CD4-positive, alpha-beta memory T cell (primary cell): ENCODE measurements at places on chromosomes 11 and 22.

- no peak for DNase-seq
Measured at GRCh38 chr22:21943571-21944448, 8.8 kb downstream of the PPM1F start.

GRCh38 chr11:11532574-11532973 lies 89.2 kb downstream of the GALNT18 start:
- DNase-seq = no peak

DNA sequence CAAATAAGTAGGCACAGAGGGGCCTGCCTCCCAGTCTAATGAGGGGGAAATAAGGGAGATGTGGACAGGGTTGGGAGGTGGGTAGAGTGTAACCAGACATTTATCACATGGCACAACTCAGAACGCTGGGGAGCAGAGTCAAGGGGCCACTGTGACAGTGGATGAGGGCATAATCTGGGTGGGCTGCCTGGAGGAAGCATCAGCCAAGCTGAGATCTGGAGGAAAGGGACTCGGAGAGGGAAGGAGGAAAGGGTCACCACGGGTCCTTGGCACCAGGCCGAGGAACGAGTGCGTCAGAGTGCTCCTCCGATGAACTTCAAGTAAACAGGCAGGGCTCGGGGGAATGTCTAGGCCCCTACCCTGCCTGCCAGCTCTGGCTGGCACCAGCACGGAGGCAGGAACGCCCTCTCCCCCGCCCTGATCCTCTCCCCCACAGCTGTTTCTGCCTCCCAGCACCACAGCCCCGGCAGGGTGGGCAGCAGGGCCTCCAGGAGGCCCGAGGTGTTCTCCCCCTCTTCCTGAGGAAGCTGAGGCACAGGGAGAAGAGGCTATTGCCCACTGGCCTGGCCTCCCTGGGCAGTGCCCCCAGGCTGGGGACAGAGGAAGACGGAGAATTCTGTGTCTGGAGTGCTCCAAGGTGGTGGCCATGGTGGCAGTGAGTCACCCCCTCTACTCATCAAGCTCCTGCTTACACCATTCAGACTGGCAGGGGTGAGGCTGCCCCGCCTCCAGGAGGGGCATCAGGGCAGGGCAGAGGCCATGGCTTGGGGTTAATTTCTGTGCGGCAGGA lies 4.2 kb downstream of the ALDH3B1 start:
- DNase-seq = no peak

DNA sequence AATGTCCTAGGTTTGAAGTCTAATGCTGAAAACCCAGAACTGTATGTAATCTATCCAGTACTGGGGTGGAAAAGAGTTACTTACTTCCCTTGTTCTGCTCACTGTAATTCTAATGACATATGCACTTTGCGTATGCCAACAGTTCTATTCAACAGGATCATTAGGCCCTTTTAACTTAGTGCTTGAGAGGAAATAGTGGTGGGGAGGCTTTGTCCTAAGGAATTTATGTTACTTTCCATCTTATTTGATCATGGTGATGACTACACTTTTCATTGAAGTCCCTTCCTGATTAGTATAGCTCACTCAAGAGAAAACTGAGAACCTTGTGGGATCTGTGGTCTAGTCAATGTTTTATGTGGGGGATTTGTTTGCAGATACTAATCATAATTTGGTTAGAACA lies 348.2 kb downstream of the GUCY1A2 start:
- no peak for DNase-seq

- DNase-seq = no peak
Measured at GRCh38 chr11:111976767-111977145, 39.6 kb downstream of the DIXDC1 start.

- no peak for DNase-seq
Measured at GRCh38 chr11:130451231-130452019, 3.0 kb downstream of the ADAMTS15 start.

- no peak for DNase-seq
Measured at GRCh38 chr11:69151836-69152235, 3.9 kb upstream of the SMIM38 start.

DNA sequence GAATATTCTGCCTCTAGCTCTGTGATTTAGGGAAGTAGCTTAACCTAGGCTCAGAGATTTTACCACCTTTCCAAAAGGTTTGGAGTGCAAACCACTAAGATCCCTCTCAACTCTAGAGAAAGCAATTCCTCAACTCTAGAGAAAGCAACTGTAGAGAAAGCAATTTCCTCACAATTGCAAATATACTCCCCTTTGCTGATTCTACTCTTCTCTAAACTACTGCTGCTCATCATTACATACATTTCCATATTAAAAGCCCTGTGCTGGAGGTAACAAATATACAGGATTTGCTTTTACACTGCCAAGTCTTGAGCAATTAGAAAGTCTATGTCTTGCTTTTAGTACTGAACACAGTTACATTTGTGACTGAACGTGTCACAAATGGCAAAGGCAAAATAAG lies 48.2 kb downstream of the ALG9 start:
- no peak for DNase-seq

GRCh38 chr11:65870706-65871681 lies 1.6 kb downstream of the EFEMP2 start:
- DNase-seq = no peak
